ENCODE measurements at places on chromosomes 6 and 20. TPM values are rescaled to one million over a fixed set of nuclear protein-coding genes. Genes with fewer than 3 reads are reported as not detected.

Gene XKR7
- 20.0 TPM for total RNA-seq

Gene RSPO3
- 7.4 TPM for total RNA-seq

Gene EYA4
- 2.4 TPM for total RNA-seq

Gene SLC22A3
- 4.3 TPM for total RNA-seq

Gene GPR6
- total RNA-seq: 0.27 TPM

All from cerebellum (tissue), 4 donors.